ENCODE measurements at places on chromosomes 5 and 9.
A peak's percentile ranks its signal among the peaks of the same experiment; 100 is the strongest.

DNA sequence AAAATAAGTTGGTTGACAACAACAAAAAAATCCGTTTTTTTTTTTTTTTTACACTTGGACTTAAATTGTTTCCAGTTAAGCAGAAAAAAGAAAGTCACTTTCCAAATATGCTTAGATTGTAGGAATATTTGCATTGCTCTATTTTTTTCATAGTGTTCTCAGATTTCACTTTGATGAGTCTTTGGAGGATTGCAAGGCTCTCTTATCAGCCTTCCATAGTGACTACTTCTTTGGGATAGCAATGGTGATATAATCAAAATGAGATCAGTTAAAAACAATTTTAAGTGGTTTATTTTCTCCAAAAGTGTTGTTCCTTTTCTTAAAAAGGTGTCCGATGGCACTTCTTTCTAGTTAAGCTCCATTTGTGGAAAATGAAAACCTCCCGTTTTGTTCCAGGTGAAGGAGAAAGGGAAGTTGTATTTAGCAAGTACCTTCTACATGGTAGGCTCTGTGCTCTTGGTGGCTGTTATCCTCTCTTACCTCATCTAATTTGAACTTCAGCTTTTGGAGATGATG, 3.9 kb downstream of the RASGRF2 start:
- no peak for DNase-seq

GRCh38 chr5:77877516-77878355, 101.6 kb upstream of the TBCA start:
- DNase-seq = no peak

DNA sequence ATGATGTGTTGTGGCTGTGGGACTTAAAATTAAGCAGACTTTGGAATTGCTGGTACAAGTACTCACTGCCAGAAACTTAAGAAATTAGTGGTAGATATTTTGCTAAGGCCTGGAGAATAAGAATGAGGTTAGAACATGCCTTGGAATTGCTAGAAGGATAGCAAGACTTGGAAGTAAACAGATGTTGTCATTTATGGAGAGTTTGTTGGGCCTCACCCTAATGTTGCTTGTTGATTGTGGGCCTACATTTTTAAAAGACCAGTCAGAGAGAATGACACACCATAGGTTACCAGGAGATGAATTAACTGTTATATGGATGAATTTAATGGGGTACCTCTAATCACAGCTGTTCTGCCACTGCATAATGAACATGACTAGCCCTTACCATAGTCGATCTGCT, 120.1 kb upstream of the GAS1 start:
- DNase-seq = no peak

DNA sequence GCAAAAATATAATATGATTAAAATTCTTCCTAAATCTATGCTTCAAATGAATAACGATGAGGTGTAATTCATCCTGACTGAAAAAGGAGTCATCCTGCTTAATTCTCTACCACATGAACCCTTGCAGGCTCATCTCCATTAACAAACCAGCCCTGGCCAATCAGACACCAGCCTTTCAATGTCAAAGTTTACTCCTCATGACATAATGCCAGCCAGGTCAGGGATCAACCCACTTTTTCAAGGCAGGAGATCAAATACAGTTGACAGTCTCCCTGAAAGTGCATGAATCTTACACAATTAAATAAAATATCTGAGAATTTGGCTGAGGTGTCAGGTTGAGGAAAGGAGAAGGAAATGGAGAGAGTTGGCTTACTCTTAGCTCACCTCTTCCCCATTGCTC, 7.0 kb downstream of the GRIN3A start:
- no peak for DNase-seq

DNA sequence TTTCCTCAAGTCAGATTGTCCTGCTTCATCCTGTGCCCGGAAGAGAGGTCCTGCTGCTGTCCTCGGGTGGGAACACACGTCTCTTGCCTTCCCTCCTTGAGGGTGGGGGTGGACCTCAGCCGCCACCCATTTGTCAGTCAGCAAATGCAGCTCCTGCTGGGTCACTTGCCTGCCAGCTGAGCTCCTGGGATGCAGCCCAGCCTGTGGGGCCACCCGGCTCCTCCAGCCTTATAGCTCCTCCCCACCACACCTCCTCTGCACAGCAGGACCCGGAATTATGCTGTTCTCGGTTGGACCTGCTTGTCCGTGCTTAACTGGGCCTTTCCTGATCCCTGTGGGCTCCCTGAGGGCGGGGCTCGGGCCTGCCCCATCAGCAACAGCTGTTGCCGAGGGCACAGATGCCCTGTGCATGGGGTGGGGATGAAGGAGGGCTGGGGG, 52.7 kb downstream of the RXRA start:
- no peak for DNase-seq

- no peak for DNase-seq
These were observed 50.5 kb downstream of the SPTLC1 start for GRCh38 chr9:92064711-92065110.

DNA sequence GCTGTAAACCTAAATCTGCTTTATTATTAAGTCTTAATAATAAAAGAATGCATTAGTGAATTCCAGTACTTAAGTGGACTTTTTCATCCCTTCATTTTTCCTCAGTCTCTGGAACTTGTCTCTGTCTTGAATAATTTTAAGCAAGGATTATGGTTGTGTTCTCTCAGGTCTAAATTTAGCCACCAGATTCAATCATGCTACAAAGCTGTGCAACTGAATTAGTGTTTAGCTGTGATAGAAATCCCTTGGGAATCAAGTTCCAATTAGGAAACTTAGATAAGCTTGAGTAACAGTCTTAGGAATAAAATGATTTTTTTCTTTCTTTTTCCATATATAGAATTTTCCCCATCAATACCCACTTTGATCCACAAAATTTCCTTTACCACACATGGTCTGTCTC, 104.3 kb downstream of the PLPPR1 start:
- no peak for DNase-seq

DNA sequence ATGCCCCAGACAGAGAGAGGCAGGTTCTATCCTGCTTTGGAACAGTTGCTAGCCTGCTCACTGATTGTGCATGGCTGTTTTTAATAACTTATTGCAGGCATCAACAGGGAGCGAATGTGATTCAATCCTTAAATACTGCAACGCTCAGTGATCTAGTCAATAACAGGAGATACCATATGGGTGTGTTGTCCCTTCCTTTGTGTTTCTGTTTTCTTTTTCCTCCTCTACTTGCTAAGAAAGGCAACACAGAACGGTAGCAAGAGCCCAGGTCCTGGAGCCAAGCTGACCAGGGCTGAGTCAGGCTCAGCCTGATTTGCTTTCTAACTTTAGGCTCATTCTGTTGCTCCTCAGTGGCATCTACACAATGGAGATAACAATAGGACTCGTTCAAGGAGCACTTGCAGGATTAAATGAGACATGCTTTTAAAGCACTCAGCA, 98.6 kb upstream of the EQTN start:
- DNase-seq = no peak

- no peak for DNase-seq
These were observed 7.4 kb downstream of the GRAMD2B start for GRCh38 chr5:126430631-126431030.

DNA sequence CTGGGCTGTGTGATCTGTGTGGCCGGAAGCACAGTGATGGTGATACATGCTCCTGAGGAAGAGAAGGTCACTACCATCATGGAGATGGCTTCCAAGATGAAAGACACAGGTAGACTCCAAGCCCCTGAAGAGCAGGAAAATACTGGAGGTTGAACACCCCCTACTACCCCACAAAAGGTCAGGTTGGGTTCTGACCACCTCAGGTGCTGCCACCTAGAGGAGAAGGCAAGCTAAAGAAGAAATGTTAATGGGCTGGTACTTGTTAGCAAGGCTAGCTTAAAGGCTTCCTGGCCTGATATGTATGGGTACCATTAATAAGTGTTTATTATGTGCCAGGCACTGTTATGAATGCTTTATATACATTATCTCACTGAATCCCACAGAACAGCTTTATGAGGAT, 11.7 kb downstream of the NIPAL4 start:
- DNase-seq = no peak

- no peak for DNase-seq
These were observed 40.8 kb upstream of the GNPDA1 start for GRCh38 chr5:142053426-142054151.

- no peak for DNase-seq
These were observed 202.5 kb upstream of the GRAMD2B start for GRCh38 chr5:126220725-126221124.

DNA sequence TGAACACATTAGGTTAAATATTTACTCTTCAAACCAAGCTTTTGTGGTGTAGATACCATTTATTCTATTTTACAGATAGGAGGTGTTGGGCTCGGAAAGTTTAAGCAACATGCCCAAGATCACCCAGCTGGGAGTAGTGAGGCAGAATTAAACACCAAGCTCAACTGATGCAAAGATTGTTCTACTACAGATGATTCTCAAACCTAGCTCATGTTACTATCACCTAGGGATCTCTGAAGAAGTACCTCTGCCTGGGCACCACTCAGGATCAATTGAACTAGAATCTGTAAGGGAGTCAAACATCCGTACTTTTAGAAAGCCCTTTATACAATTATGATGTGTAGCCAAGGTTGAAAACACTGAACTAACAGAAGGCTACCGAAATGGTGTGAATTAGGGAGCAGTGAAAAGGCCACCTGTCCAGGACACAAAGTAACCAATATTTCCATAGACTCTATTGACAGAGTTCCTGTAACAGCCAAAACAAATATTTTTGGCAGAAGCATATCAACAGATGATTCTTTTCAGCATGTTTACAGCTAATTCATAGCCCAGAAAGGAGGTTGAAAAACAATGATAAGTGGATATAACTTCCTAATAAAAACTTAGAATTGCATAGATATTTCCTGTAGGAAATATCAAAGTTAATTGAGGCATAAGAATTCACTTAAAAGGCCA, 158.5 kb upstream of the PTGER4 start:
- DNase-seq = no peak

DNA sequence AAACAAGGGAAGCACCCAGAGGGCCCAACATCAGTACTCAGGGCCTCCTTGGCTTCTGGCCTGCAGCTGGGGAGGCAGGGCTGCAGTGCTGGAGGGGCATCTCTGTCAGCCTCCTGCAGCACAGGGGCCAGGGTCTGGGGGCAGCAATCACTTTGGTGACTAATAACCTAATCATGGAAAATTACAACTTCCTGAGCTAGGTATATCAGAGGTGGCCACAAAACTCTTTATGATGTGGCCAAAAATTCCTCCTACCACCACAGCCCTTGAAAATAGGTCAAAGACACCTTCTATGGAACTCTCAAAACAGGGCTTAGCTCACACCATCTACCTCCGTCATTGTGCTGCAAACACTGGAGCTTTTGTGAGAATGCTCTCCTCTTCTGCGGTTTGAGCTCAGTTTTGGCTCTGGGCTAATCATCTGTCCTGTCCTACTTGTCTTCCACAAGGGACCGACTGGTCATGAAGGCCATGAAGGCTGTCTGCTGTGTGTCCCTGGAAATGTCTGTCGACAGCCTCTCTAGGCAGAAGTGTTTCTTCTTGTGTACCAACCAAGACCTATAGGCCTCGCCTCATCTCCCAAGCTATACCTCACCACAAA, 28.6 kb downstream of the CSF2 start:
- DNase-seq = no peak

GRCh38 chr9:1952001-1952400, 63.1 kb upstream of the SMARCA2 start:
- DNase-seq = no peak

GRCh38 chr9:129174102-129174723, 3.8 kb downstream of the IER5L start:
- peak; percentile 66 for DNase-seq

- no peak for DNase-seq
These were observed 46.4 kb upstream of the CPEB4 start for GRCh38 chr5:173841710-173842109.

DNA sequence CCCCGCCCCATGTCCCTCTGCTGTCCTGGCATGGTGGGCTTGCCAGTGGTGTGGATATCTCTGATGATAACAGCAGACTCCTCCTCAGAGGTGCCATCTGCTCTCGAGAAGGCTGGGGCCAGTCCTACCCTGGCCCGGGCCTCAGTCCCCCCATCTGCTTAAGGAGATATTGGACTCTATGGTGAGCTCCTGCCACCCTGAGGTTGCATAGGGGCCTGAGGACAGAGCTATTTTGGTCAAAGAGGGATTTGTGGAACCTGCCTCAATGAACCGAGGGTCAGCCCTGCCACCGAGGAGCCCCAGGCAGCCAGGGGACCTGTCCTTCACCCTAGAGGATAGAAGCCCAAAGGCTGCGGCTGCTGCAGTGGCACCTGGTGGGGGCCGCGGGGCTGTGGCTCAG, 32.6 kb downstream of the NTNG2 start:
- DNase-seq = no peak

GRCh38 chr5:98510143-98510985, 263.1 kb upstream of the RGMB start:
- no peak for DNase-seq
